Diencephalon (tissue), 1 donor: ENCODE measurements at places on chromosomes 2 and 18. TPM values are rescaled to one million over a fixed set of nuclear protein-coding genes. Genes with fewer than 3 reads are reported as not detected.

The RRM2 gene
- 14.1 TPM for total RNA-seq

The MAPRE3 gene
- total RNA-seq: 39.9 TPM

The PLEK gene
- total RNA-seq: 3.7 TPM

The DQX1 gene
- not detected for total RNA-seq

The CFAP221 gene
- total RNA-seq: 25.4 TPM

The MARCHF7 gene
- 134 TPM for total RNA-seq

The ITGA6 gene
- 67.6 TPM for total RNA-seq

The DSG4 gene
- not detected for total RNA-seq

The REG3G gene
- not detected for total RNA-seq

The PAPOLG gene
- 50.3 TPM for total RNA-seq

The FAHD2B gene
- total RNA-seq: 8.1 TPM

The AGXT gene
- not detected for total RNA-seq

The PIEZO2 gene
- 3.2 TPM for total RNA-seq

The ARHGAP28 gene
- total RNA-seq: 10.1 TPM

The HRH4 gene
- total RNA-seq: 0.23 TPM

The SLC9A4 gene
- total RNA-seq: 0.69 TPM

The CDH19 gene
- 0.23 TPM for total RNA-seq

The ANKRD23 gene
- total RNA-seq: 2.1 TPM

The LCT gene
- total RNA-seq: not detected

The PLCL1 gene
- 26.5 TPM for total RNA-seq

The POTEJ gene
- 0.46 TPM for total RNA-seq

The MOGAT1 gene
- total RNA-seq: not detected

The IL36B gene
- not detected for total RNA-seq
